ENCODE measurements at places on chromosomes 12 and 14.

DNA sequence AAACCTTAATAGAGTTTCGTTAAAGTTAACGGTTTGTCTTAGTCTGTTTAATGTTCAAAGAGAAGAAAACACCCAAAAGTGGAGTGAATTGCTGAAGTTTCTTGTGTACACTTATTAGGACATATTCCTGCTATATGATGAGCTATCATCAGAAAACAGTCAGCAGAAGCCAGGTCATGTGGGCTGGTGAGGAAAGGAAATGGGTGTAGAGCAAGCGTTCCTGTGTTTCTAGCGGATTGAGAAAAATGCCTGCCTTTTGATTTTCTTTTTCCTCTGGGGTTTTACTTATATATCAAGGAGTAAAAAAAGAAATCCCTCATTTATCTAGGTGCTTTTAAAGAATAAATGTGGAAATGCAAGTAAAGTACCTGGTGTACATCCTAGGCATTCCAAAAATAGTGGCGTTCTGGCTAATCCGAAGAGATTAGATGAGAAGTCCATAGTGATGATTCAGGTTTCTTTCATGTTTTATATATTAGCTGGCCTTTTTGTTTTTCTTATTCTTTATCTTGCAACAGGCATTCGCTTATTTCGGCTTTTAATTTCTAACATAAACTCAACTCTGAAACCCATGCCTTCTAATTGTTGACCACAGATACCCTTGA, 50.7 kb downstream of the FLRT2 start:
- no peak for DNase-seq

DNA sequence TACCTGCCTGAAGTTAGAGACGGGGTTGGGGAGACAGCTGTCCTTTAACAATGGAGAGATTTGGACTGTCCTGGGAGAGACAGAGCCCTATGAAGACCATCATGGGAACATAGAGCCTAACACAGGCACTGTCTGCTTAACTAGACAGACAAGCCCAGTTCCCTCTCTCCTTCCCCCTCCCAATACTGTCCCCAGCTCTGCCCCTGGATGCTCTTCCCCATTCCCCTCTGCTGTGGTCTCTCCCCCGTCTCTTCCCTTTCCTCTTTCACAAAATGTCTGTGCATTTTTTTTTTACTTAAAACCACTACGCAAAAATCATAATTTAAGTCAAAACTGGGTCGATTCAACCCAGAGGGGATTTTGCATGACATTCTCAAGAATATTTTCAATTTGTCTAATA, 232.9 kb downstream of the CHST11 start:
- DNase-seq = no peak

GRCh38 chr14:75249251-75249957, 29.2 kb upstream of the FOS start:
- DNase-seq = no peak

DNA sequence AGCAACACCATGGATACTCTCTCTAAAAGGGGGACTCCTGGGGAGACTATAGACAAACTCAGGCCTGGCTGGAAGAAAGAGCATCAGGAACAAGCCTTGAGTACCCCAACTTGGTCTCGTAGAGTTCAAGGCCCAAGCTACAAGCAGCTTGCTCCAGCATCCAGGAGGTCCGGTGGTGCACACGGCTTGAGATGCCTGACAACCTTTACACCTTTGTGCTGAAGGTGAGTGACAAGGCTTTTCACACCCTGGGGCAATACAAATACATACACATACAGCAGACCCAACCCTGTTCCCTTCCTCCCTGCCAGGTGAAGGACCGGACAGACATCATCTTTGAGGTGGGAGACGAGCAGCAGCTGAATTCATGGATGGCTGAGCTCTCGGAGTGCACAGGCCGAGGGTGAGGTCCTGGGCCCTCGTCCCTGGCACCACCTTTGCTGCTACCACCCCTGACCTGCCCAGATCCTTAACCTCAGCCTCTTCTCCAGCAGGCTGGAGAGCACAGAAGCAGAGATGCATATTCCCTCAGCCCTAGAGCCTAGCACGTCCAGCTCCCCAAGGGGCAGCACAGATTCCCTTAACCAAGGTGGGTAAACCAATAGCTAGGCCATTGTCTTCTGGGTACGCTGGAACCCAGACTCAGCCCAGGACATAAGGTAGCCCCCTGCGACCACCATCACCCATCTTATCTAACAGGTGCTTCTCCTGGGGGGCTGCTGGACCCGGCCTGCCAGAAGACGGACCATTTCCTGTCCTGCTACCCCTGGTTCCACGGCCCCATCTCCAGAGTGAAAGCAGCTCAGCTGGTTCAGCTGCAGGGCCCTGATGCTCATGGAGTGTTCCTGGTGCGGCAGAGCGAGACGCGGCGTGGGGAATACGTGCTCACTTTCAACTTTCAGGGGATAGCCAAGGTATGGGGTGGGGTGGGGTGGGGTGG, 41.2 kb downstream of the SH2B3 start:
- no peak for DNase-seq

DNA sequence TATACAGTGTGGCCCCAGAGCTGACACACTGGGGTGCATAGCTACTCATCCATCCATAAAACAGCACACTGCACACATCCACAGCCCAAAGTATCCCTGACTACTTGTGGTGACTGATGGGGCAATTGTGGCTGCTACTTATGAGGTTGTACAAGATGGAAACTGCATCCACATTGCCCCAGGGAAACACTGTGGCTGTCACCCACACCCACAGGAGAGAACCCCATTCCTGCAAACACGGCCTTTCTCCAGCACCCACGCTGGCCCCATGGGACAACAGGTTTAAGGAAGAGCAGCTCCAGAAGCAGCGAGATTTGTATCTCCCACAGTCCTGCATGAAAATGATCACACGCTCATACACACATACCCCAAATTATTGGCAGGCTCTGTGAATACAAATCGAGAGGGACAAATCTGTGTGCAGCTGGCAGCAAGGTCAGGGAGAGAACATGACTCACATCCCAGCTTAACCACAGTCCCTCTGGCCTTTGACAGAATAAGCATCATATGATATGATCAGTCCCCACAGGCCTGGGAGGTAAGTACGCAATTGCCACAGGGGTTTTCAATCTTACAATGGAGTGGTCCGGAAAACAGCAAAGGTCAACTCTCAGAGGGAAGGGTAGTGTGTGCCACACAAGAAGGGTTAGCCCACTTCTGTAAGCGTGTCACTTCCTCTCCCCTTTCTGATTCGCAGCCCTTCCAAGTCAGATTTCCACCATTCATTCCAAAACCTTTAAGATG, 61.9 kb downstream of the ESR2 start:
- DNase-seq = peak; percentile 81

GRCh38 chr12:1500095-1500801, 94.1 kb downstream of the FBXL14 start:
- no peak for DNase-seq

GRCh38 chr12:17139931-17140330, 534.0 kb upstream of the LMO3 start:
- no peak for DNase-seq

Data from non-pigmented ciliary epithelial cell (primary cell).